ENCODE measurements at places on chromosomes 7 and 10. TPM values are rescaled to one million over a fixed set of nuclear protein-coding genes. Genes with fewer than 3 reads are reported as not detected.

HOXA10 gene
- total RNA-seq, result 27.4 TPM

PTPRZ1 gene
- not detected for total RNA-seq

ZNF746 gene
- total RNA-seq, result 20.6 TPM

MYL7 gene
- total RNA-seq, result not detected

OR2F2 gene
- total RNA-seq, result not detected

NUTM2A gene
- total RNA-seq, result 1.0 TPM

RSPH10B2 gene
- not detected for total RNA-seq

SLC29A4 gene
- 1.2 TPM for total RNA-seq

CAMK1D gene
- total RNA-seq, result 0.13 TPM

OR9A2 gene
- not detected for total RNA-seq

PRF1 gene
- total RNA-seq, result not detected

NAT16 gene
- total RNA-seq, result not detected

OR6B1 gene
- total RNA-seq, result not detected

RET gene
- total RNA-seq, result not detected

NRG3 gene
- total RNA-seq, result not detected

ASZ1 gene
- total RNA-seq, result not detected

HOXA6 gene
- total RNA-seq, result 3.2 TPM

CTNNA3 gene
- total RNA-seq, result not detected

CRTAC1 gene
- total RNA-seq, result 0.13 TPM

OR2A12 gene
- total RNA-seq, result not detected

SPAM1 gene
- total RNA-seq, result not detected

NEUROG3 gene
- total RNA-seq, result not detected

TAS2R3 gene
- total RNA-seq, result not detected

SLC18A3 gene
- total RNA-seq, result not detected

KIAA1549 gene
- total RNA-seq, result 4.2 TPM

TMEM178B gene
- total RNA-seq, result 0.25 TPM

PLPP4 gene
- total RNA-seq, result 22.5 TPM

PPP1R17 gene
- not detected for total RNA-seq

FAM24A gene
- total RNA-seq, result not detected

STEAP2 gene
- 30.6 TPM for total RNA-seq

OR2A5 gene
- total RNA-seq, result not detected

DNAH11 gene
- total RNA-seq, result 0.51 TPM

PHYHIPL gene
- total RNA-seq, result not detected

MBL2 gene
- not detected for total RNA-seq

NKX2-3 gene
- not detected for total RNA-seq

MYOF gene
- total RNA-seq, result 256 TPM

SEC31B gene
- total RNA-seq, result 2.5 TPM

ANKRD16 gene
- 5.4 TPM for total RNA-seq

RPEL1 gene
- not detected for total RNA-seq

RAMP3 gene
- not detected for total RNA-seq

FZD8 gene
- 25.5 TPM for total RNA-seq

LYZL1 gene
- total RNA-seq, result not detected

OR2A1 gene
- 0.13 TPM for total RNA-seq

PNLIPRP1 gene
- total RNA-seq, result not detected

FBXL13 gene
- 0.43 TPM for total RNA-seq

PTN gene
- 8.3 TPM for total RNA-seq

GRM3 gene
- not detected for total RNA-seq

AKR1D1 gene
- not detected for total RNA-seq

CYP2C9 gene
- total RNA-seq, result not detected

MLXIPL gene
- total RNA-seq, result not detected

BLNK gene
- not detected for total RNA-seq

TCAF2 gene
- 5.9 TPM for total RNA-seq

NPSR1 gene
- not detected for total RNA-seq

LRRC18 gene
- not detected for total RNA-seq

ANKRD61 gene
- not detected for total RNA-seq
